Cerebellar nuclear complex (tissue), 1 donor: ENCODE measurements at places on chromosomes 13 and 19.

- DNase-seq = no peak
Measured at GRCh38 chr13:95137096-95137495, 164.2 kb downstream of the ABCC4 start.

GRCh38 chr13:73081256-73081915 is 22.6 kb downstream of the KLF5 start:
- DNase-seq = no peak

DNA sequence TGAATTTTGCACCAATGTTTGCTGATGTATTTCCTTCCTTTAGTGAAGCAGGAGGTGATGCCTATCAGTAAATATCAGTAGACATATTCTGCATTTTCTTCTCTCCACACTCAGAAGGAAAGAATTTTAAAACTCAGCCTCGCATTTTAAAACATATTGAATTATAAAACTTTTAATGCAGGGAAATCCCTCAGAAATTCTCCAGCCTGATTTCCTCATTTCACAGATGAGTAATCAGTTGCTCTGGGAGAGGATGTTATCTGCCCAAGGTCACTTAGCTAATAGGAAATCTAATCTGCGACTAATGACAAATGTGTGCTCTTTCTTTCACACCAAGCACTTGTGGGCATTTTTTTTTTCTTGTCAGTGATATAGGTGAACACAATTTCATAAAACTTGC is 320.6 kb downstream of the ITGBL1 start:
- DNase-seq = no peak

DNA sequence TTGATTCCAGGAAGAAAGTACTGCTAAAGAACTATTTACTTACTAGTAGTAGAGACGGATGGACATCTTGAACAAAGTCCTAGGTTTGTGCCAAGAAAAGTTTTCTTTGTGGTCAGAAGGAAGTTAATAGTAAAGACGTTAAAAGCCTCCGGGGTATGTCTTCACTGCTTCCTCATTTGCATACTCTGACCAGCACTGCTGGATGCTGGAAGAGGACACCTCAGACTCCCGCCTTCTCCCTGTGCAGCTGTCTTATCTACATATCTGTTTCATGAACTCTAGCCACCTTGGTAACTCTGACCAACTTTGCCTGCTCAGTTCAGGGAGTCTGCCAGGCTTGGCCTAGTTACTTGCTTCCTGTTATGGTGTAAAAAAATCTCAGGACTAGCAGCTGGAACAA is 1109.1 kb upstream of the MIR17HG start:
- DNase-seq = no peak

GRCh38 chr19:46000491-46001246 is 5.4 kb downstream of the CCDC61 start:
- no peak for DNase-seq

GRCh38 chr19:29841559-29842367 is 30.0 kb downstream of the CCNE1 start:
- no peak for DNase-seq

DNA sequence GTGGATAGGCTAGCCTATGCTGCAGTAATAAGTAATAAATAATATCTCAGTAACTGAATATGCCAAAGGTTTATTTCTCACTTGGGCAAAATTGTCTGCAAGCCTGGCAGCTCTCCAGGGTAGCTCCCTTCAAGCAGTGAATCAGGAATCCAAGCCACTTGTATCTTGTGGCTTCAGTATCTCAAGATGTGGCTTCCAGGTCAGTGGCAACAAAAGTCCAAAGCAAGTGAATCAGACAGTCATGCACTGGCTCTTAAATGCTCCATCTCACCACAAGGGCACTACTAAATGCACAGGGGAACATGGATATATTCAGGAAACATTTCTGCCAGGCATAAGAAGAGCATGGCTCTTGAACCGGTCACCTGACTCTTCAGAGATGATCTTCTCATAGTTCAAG is 126.3 kb downstream of the KCTD12 start:
- DNase-seq = no peak

GRCh38 chr13:34720618-34721017 is 221.5 kb upstream of the NBEA start:
- DNase-seq = no peak

DNA sequence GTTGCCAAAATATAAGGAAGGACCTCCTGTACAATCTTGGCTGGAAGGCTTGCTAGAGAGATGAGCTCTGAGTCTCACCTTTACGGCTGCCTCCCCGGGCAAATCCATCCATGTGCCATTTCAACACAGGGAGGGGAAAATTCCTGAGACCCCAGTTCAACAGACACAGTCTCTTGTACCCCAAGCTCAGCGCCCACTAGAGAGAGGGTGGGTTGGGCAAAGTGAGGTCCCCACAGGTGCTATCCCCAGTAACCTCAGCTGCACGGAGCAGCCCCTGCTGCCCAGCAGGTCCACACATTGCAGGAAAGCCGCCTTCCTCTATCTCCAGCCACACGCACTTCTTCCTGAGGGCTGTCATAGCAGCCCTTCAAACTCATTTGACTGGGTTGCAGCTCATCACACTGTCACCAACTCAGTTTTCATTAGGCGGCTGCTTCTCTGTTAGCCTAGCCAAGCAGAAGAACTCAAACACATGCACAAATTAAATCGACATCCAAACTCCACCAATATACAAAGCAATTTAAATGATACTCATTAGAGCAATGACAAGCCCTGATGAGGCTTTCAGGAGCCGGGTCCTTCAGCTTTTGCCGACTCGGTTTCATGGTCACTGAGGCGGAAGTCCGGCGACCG is 80.4 kb downstream of the TSHZ3 start:
- DNase-seq = no peak

DNA sequence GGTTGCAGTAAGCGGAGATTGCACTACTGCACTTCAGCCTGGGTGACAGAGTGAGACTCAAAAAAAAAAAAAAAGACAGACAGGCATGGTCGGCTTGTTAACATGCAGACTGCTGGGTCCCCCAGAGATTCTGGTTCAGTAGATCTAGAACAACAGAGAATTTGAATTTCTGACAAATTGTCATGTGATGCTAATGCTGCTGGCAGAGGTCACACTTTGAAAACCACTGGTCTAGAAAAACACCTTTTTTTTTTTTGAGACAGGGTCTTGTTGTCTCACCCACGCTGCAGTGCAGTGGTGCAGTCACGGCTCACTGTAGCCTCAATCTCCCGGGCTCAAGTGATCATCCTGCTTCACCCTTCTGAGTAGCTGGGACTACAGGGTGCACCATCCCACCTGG is 7.7 kb upstream of the LRFN3 start:
- no peak for DNase-seq

- DNase-seq = no peak
Measured at GRCh38 chr19:39595950-39596349, 6.4 kb upstream of the LGALS13 start.

DNA sequence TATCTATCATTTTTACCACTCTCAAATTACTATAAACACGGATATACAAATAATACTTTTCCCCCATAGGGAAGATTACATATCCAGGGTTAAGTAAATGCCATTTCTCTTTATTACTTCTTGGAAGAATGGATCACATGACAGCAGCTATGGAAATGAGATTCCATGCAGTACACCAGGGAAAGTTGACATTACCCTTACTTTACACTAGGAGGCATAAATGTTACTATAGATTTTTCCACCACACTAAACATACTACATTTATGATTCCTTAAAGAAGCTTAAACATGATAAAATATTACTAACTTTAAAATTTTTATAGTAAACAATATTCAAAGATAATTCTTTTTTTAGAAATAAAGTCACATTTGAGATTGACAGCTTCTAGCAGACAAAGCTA is 611.4 kb downstream of the PCDH9 start:
- no peak for DNase-seq

DNA sequence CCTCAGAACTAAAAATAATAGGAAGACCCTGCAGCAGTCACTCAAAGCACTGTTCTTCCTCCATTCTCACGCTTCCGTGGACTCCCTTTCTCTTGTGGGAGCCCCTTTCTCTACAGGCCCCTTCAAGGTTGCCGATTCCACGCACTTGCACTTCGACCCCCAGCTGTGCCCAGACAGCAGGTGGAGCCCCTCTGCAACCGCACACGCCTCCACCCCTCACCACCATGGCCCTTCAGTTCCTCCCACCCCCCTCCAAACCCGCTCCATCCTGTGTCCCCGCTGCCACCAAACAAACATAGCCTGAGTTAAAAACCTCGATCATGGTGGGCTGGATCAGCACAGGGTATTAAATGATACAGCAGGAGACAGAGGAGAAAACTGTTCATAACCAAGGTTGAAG is 102.6 kb downstream of the STK24 start:
- DNase-seq = no peak

- DNase-seq = no peak
Measured at GRCh38 chr19:48991873-48992580, 1.1 kb downstream of the GYS1 start.

- no peak for DNase-seq
Measured at GRCh38 chr19:41435936-41436673, 3.6 kb downstream of the DMAC2 start.

- no peak for DNase-seq
Measured at GRCh38 chr19:6743714-6744380, 4.4 kb downstream of the TRIP10 start.

DNA sequence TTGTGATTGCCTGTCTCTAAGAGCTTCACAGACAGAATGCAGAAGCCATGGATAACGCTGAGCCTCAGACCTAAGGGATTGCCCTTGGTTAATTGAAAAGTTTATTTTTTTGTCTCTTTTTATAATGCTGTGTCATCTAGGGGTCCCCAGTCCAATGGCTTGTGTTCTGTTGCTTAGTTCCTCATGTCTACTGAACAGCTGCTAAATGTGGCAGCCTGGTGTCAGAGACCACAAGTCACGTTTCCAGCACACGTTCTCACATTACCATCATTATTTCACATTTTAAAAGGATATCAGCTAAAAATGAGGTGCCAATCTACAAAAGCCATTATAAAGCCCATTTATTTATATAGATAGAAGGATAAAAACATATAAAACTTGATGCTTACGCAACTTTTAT is 1362.0 kb downstream of the PCDH9 start:
- DNase-seq = no peak

- DNase-seq = no peak
Measured at GRCh38 chr19:46863818-46864629, 3.2 kb downstream of the ARHGAP35 start.
